ENCODE measurements at places on chromosomes 16 and 17. TPM values are rescaled to one million over a fixed set of nuclear protein-coding genes. Genes with fewer than 3 reads are reported as not detected.

- H3K4me3 ChIP-seq: no peak overlapping the region
- peaks cover 4% of the 10 kb centered on the region for H3K36me3 ChIP-seq
- no peaks in the 10 kb centered on the region for H3K27me3 ChIP-seq
- DNase-seq: no peak
- H3K27ac ChIP-seq: no peak overlapping the region
Observed at GRCh38 chr17:78748730-78749317, 33.2 kb downstream of the CYTH1 start.

DNA sequence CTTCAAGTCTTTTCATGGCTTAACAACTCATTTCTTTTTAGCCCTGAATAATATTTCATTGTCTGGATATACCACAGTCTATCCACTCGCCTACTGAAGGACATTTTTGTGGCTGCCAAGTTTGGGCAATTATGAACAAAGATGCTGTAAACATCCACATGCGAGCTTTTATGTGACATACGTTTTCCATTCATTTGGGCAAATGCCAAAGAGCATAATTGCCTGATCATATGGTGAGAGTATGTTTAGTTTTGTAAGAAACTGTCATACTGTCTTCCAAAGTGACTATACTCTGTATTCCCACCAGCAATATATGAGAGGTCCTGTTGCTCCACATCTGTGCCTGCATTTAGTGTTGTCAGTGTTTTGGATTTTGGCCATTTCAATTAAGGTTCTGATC is 81.3 kb downstream of the ELAC2 start:
- H3K4me3 ChIP-seq: no peak overlapping the region
- H3K36me3 ChIP-seq: peaks cover 34% of the 10 kb centered on the region

GRCh38 chr17:9818760-9819159 is 3.1 kb downstream of the GSG1L2 start:
- no peaks in the 10 kb centered on the region for H3K36me3 ChIP-seq
- peaks cover 3% of the 10 kb centered on the region for H3K4me1 ChIP-seq
- DNase-seq: no peak
- no peak overlapping the region for H3K27ac ChIP-seq
- no peak overlapping the region for H3K4me3 ChIP-seq

- H3K36me3 ChIP-seq: no peaks in the 10 kb centered on the region
- H3K27me3 ChIP-seq: no peaks in the 10 kb centered on the region
- no peak for DNase-seq
Observed at GRCh38 chr16:50303041-50303604, 36.8 kb downstream of the ADCY7 start.

GRCh38 chr16:17222871-17223401 is 247.8 kb downstream of the XYLT1 start:
- peaks cover 9% of the 10 kb centered on the region for H3K4me1 ChIP-seq
- no peak overlapping the region for H3K4me3 ChIP-seq
- no peaks in the 10 kb centered on the region for H3K27me3 ChIP-seq
- DNase-seq: no peak

DNA sequence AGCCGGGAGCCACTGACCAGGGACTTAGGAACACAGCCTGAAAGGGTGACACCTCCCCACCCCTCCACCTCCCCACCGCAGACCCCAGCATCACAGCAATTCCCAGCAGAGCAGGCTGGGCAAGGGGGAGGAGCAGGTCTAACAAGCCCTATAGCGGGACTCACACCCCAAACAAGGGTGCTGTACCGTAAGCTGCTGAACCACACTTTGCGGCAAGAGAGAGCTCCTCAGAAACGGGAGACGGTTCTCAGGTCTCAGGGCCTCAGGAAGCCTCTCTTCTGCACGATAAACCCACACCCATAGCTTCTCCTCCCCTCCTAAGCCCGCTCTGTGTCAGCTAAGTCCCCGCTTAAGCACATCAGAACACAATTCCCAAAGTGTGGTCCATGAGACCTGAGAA is 11.7 kb upstream of the COTL1 start:
- H3K36me3 ChIP-seq: no peaks in the 10 kb centered on the region
- H3K27ac ChIP-seq: no peak overlapping the region
- DNase-seq: no peak
- no peak overlapping the region for H3K4me3 ChIP-seq
- H3K27me3 ChIP-seq: no peaks in the 10 kb centered on the region

DNA sequence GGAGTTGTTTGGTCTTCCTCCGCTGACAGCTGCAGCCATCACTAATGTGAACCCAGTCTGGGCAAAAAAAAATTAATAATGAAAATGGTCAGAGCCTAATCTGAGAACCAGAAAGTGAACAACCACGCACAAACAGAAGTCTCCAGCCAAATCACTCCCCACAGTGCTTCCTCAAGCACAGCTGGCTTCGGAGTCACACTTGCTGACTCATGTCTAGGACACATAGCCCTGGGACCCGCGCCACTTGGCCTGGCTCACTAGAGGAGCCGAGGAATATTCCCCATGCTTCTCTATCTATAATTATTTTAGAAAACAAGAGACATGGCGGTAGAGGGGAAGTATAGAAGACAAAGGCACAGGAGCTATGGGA is 109.1 kb downstream of the ZFHX3 start:
- DNase-seq: no peak
- H3K4me1 ChIP-seq: peaks cover 37% of the 10 kb centered on the region
- no peak overlapping the region for H3K4me3 ChIP-seq
- H3K27me3 ChIP-seq: no peaks in the 10 kb centered on the region

GRCh38 chr16:49563666-49564065 is 190.1 kb downstream of the C16orf78 start:
- H3K36me3 ChIP-seq: no peaks in the 10 kb centered on the region
- H3K4me3 ChIP-seq: no peak overlapping the region
- peaks cover 12% of the 10 kb centered on the region for H3K4me1 ChIP-seq
- no peak overlapping the region for H3K27ac ChIP-seq

DNA sequence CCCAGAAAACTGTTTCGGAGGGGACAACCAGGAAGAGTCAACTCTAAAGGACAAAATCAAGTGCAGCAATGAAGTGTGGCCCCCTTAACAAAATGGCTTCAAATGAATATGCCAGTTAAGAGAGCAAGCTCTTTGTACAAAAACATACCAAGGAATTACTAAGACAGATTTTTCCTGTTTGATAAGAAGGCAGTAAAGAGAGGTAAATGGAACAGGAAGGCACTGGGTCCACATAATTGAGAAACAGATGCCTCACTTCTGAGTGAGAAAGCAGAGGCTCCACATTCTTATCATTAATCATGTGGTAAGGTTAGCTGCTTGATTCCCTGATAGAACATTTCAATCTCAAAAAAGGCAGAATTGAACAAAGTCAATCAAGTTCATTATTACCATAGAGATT is 44.9 kb downstream of the MBTD1 start:
- H3K36me3 ChIP-seq: peaks cover 39% of the 10 kb centered on the region
- no peak overlapping the region for H3K4me3 ChIP-seq
- no peak overlapping the region for H3K27ac ChIP-seq
- H3K27me3 ChIP-seq: no peaks in the 10 kb centered on the region
- no peak for DNase-seq

DNA sequence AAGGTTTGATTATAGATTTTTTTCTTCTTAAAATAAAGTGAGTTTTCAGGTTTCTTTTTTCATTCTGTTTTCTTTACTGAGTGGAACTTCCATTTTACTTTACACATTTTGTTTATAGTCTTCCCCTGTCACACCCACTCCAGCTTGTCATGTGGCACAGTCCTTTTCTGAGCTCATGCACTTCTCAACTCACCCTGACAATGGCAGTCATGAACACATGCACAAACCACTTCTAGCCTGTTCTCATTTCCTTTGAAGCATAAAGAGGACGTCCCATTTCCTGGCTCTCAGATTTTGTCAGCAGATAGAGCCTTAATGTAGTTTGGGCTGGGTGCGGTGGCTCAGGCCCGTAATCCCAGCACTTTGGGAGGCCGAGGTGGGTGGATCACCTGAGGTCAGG is 168.0 kb downstream of the AHSP start:
- H3K27me3 ChIP-seq: peaks cover 11% of the 10 kb centered on the region
- no peaks in the 10 kb centered on the region for H3K36me3 ChIP-seq
- H3K4me1 ChIP-seq: no peaks in the 10 kb centered on the region
- DNase-seq: no peak
- H3K4me3 ChIP-seq: no peak overlapping the region

GRCh38 chr16:11980136-11980844 is 3.8 kb downstream of the SNX29 start:
- H3K4me1 ChIP-seq: peaks cover 27% of the 10 kb centered on the region
- no peak overlapping the region for H3K27ac ChIP-seq
- no peaks in the 10 kb centered on the region for H3K36me3 ChIP-seq
- DNase-seq: no peak

DNA sequence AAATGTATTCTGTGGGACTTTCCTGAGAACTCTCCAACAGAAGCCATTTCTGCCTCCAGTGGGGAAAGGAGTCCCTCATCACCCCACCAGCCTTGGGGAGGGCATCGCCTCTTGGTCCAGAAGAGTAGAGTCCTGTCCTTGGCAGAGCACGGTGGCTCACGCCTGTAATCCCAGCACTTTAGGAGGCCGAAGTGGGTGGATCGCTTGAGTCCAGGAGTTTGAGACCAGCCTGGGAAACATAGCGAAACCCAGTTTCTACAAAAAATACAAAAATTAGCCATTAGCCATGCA is 41.0 kb downstream of the LYRM1 start:
- H3K27ac ChIP-seq: no peak overlapping the region
- no peaks in the 10 kb centered on the region for H3K27me3 ChIP-seq
- no peak overlapping the region for H3K4me3 ChIP-seq
- H3K4me1 ChIP-seq: no peaks in the 10 kb centered on the region
- H3K36me3 ChIP-seq: no peaks in the 10 kb centered on the region

- no peak overlapping the region for H3K27ac ChIP-seq
- no peaks in the 10 kb centered on the region for H3K27me3 ChIP-seq
- no peaks in the 10 kb centered on the region for H3K36me3 ChIP-seq
- no peak for DNase-seq
- H3K4me3 ChIP-seq: no peak overlapping the region
Observed at GRCh38 chr16:11360641-11361373, 15.5 kb downstream of the RMI2 start.

DNA sequence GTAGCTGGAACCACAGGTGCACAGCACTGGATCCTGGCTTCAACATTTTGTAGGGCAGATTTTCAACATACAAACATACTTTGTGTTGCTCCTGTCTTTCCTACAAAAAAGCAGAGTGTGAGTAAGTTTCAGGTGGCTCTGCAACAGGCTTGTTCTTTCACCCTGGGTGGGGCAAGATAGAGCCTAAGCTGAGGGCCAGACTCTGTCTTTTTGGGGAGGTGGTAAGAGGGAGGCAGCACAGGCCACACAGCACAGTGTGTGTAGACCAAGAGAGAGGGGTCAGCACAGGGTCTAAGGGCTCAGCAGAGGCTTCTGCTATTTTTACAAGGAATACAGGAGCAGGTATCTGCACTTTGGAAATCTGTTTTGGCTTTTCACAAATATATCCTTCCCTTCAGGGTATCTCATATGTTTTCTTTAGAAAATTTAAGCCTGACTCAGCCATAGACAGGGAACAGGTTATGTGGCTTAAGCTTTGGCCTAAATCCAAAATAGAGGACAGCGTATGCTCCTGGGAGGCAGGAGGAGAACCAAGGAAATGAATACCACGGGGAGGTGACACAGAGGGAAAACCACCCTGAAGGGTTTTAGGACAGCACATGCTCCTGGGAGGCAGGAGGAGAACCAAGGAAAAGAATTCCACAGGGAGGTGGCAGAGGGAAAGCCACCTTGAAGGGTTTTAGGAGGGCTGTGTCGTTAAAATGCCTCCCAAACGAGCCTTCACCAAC is 21.6 kb downstream of the EMC8 start:
- H3K36me3 ChIP-seq: peaks cover 18% of the 10 kb centered on the region
- no peak for DNase-seq
- H3K27me3 ChIP-seq: no peaks in the 10 kb centered on the region

GRCh38 chr17:63419949-63420867 is 25.9 kb downstream of the CYB561 start:
- no peak overlapping the region for H3K27ac ChIP-seq
- DNase-seq: no peak
- no peak overlapping the region for H3K4me3 ChIP-seq
- H3K27me3 ChIP-seq: no peaks in the 10 kb centered on the region
- H3K4me1 ChIP-seq: no peaks in the 10 kb centered on the region

- no peaks in the 10 kb centered on the region for H3K27me3 ChIP-seq
- H3K36me3 ChIP-seq: peaks cover 39% of the 10 kb centered on the region
- no peak overlapping the region for H3K27ac ChIP-seq
- no peak overlapping the region for H3K4me3 ChIP-seq
Observed at GRCh38 chr16:27767081-27767480, 217.1 kb downstream of the KATNIP start.

DNA sequence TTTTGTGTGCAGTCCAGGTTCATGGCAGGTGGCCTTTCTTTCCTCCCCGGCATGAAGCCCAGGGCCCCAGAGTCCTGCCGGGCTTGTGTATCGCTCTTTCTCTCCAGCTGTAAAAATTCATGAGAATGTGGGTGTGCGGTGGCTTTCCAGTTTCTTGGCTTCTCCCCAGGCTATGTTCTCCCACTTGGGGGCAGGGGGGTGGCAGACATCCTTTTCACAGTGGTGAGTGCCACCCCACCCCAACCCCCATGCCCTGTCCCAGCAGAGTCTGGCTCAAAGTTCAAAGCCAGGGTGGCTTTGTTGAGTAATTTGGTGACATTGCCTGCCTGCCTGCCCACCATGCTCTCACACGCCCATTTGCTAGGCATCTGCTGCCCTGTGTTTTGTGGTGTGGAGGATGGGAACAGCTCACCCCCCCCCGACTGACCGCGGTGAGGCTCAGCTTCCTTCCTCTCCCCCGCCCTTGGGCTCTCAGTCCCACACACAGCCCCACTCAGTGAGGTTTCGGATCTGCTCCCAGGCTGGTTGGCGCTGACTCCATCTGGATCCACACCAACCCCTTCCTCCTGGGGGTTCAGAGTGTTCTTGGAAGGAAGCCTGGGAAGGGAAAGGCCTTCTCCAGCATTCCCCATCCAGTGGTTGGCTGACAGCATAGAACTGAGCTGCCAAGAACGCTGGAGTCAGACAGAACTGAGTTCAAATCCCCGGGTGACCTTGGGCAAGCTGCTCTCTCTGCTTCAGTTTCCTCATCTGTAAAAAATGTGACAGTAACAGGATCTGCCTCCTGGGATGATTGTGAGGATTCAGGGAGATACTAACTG is 36.0 kb downstream of the CHD9 start:
- no peak for DNase-seq
- H3K27me3 ChIP-seq: no peaks in the 10 kb centered on the region
- H3K36me3 ChIP-seq: peaks cover 5% of the 10 kb centered on the region
- peaks cover 34% of the 10 kb centered on the region for H3K4me1 ChIP-seq
- no peak overlapping the region for H3K4me3 ChIP-seq
- peak overlapping the region; percentile 84 for H3K27ac ChIP-seq

The RAPGEFL1 gene
- 23.8 TPM for total RNA-seq

The TBC1D3D gene
- 1.0 TPM for total RNA-seq

The EMP2 gene
- 51.0 TPM for total RNA-seq

The CFAP97D1 gene
- total RNA-seq: 0.07 TPM

The CTF1 gene
- 10.3 TPM for total RNA-seq

The CSH1 gene
- not detected for total RNA-seq

The WNT9B gene
- total RNA-seq: 1.6 TPM

The INCA1 gene
- 1.7 TPM for total RNA-seq

The TOX3 gene
- total RNA-seq: 7.0 TPM

The SETD6 gene
- 29.4 TPM for total RNA-seq

The RPL27 gene
- total RNA-seq: 1,019 TPM

The MYH2 gene
- not detected for total RNA-seq
